AG04450 (cell line): ENCODE measurements at places on chromosomes 1 and 21. TPM values are rescaled to one million over a fixed set of nuclear protein-coding genes. Genes with fewer than 3 reads are reported as not detected.

GRCh38 chr1:227169343-227169742, 148.9 kb downstream of the CDC42BPA start:
- no peak for DNase-seq

GRCh38 chr1:63411066-63411465, 43.6 kb downstream of the ALG6 start:
- DNase-seq, result no peak

- no peak for DNase-seq
Measured at GRCh38 chr1:234531151-234531635, 52.2 kb upstream of the TARBP1 start.

Gene CLCA4
- not detected in 2 replicates for polyA plus RNA-seq

Gene OR2L13
- not detected in 2 replicates for polyA plus RNA-seq
